CD8-positive, alpha-beta memory T cell (primary cell): ENCODE measurements at places on chromosomes 3 and 15.

GRCh38 chr3:34777386-34777785 is 861.9 kb upstream of the ARPP21 start:
- DNase-seq, result no peak

GRCh38 chr3:71149959-71150954 is 433.3 kb downstream of the FOXP1 start:
- DNase-seq, result no peak

- no peak for DNase-seq
These were observed 165.0 kb downstream of the PEX5L start for GRCh38 chr3:179871782-179872181.

DNA sequence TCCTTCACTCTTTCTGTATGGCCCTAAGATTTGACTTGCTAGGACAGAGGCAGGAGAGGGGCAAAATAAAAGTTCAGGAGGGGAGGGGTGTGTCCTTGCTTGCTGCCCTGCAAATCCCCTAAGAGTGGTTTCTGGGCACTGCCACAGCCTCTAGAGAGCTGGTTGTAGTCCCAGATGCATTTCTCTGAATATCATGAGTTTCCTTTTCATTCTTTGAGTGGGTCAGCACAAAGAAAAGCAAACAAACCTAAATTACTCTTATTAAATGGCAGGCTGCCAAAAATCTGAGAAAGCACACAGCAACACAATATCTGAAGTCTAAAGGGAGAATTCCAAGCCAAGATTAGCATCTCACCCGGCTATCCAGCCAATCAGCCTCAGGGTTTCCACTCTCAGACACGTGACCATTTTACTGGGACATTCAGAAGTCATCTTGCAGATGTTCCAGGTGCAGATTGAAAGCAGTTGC is 919.3 kb downstream of the TUSC7 start:
- no peak for DNase-seq

DNA sequence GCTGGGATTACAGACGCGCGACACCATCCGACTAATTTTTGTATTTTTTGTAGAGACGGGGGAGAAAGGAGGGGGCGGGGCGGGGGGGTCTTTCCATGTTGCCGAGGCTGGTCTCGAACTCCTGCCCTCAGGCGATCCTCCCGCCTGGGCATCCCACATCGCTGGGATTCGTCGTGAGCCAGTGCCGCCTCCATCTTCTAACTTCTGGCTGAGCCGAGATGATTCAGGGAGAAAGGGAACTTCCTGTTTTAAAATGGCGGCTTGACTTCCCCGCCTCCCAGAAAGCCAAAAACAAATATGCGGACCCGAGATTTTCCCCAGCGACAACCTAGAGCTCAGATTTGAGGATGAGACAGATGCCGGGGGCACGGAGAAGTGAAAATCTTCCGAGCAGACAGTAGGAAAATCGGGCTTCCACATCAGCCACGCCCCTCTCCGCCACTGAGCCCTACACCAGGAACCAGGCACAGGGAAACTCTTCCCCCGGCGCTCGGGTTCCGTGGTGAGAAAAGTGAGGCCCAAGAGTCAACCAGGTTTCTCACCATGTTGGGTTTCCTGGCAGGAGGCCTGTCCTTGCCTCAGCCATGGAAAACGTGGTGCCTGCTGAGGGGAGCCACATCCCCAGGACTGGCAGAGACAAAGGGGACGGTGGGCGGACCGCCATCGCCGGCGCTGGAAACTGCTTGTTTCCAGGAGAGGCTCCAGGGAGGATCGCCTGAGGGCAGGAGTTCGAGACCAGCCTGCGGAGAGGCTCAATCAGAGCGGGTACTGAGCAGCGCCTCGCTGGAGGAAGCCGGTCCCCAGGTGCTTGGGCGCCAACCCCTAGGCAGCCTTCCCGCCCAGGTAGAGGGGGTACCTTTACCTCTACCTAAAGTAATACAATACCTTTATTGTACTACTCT is 18.7 kb downstream of the CHST14 start:
- no peak for DNase-seq

DNA sequence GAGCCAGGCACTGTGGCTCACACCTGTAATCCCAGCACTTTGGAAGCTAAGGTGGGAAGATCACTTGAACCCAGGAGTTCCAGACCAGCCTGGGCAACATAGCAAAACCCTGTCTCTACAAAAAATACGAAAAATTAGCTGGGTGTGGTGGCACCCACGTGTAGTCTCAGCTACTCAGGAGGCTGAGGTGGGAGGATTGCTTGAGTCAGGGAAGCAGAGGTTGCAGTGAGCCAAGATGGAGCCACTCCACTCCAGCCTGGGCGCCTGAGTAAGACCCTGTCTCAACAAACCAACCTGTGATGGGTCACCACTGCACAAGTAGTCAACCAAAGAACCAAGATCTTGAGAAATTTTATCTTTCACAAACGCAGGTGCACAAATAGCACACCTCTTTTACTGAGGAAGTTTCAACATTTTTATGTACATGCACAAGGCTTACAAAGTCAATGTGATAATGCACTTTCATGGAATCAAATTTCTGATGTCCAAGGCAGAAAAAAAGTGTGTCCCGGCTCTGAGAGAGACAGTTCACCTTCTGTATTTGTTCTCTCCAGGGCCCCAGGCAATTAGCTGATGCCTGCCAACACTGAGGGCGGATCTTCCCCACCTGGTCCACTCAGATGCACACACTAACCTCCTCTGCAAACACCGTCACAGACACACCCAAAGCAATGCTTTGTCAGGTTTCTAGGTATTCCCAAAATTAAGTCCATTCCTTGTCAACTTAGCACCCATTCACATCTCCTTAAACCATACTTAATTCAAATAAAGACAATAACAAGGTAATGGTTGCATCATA is 12.4 kb downstream of the ACAA1 start:
- DNase-seq, result no peak

- peak; percentile 3 for DNase-seq
These were observed 114.0 kb downstream of the LRRC28 start for GRCh38 chr15:99365242-99365641.

DNA sequence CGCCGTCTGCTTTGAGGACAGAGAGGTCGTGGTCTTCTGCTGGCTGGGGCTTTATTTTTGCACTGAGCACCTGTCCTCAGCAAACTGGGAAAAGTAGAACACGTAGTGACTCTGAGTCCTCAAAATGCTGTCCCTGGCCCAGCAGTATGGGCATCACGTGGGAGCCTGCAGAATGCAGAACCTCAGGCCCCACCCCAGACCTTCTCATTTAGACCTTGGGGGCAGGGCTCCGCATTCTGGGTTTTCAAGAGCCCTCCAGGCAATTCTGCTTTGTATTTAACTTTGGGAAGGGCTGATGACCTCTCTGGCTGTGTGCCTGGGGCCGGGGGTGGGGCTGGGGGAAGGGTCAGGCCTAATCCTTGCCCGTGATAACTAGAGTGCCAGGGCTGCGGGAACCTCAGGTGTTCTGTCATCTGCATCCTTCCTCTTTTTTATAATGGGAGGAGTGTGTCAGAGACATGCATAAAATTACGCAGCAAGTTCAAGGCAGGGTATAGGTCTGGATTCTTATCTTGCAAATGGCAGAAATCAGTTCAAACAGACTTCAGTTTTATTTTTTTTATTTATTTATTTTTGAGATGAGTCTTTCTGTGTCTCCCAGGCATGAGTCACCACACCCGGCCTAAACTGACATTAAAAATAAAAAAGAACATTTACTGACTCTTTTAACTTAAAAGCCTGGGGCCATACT is 11.1 kb downstream of the SLC6A6 start:
- DNase-seq, result no peak

- no peak for DNase-seq
These were observed 3.0 kb upstream of the MAP1A start for GRCh38 chr15:43514241-43515057.

- no peak for DNase-seq
These were observed 191.5 kb upstream of the DPH6 start for GRCh38 chr15:35737441-35737840.

DNA sequence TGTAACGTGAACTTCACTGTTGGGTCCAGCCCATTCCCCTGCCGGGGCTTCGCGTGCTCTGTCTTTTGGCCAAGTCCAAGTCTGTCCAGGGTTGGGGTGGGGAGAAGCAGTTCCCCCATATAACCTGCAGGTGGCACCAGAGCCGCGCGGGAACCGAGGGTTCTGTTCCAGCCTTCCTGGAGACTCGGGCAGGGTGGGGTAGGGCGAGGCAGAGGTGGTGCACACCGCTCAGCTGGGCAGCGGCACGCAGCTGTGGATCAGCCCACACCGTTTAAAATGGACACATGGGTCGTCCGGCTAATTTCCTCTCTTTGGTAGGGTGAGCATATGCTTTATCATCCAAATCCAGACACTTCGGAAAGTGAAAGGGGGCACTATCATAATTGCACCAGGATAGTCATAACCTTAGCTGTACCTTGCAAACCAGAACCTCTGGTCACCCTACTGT is 118.1 kb downstream of the TBC1D2B start:
- DNase-seq, result peak; percentile 55

- no peak for DNase-seq
These were observed 292.3 kb downstream of the ADAMTS17 start for GRCh38 chr15:100049483-100049882.

GRCh38 chr15:43774062-43774461 is 2.7 kb downstream of the ELL3 start:
- DNase-seq, result no peak
